ENCODE measurements at places on chromosomes 11 and 22. TPM values are rescaled to one million over a fixed set of nuclear protein-coding genes. Genes with fewer than 3 reads are reported as not detected.

Gene TRIM51
- total RNA-seq: not detected

GRCh38 chr11:119134389-119134978 lies 13.1 kb downstream of the HINFP start:
- H3K4me1 ChIP-seq: no peaks in the 10 kb centered on the region
- peaks cover 1% of the 10 kb centered on the region for H3K36me3 ChIP-seq
- no peaks in the 10 kb centered on the region for H3K27me3 ChIP-seq

Gene SCGB1A1
- total RNA-seq: not detected

DNA sequence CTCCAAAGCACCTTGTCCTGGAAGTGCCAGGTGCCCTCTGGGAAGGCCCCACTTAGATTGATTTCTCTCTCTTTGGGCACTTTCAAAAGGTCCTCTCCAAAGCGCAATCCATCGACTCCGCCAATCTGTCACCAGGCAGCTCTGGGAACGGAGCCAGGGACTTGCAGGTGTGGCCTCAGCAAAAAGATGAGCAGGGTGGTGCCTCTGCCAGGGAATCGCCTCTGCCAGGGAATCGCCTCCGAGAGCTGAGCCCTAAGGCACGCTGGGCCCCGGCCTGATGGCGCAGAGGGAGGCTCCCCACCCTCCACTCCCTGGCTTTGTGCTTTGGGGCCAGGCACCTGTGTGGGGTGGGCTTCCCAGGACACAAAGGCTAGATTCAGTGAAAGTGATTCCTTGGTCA lies 1391.3 kb downstream of the TBC1D22A start:
- no peak overlapping the region for H3K4me3 ChIP-seq
- peaks cover 12% of the 10 kb centered on the region for H3K4me1 ChIP-seq
- DNase-seq: no peak
- no peaks in the 10 kb centered on the region for H3K36me3 ChIP-seq

GRCh38 chr11:127182586-127183203 lies 182.1 kb upstream of the KIRREL3 start:
- no peak for DNase-seq
- no peak overlapping the region for H3K4me3 ChIP-seq
- H3K4me1 ChIP-seq: no peaks in the 10 kb centered on the region

DNA sequence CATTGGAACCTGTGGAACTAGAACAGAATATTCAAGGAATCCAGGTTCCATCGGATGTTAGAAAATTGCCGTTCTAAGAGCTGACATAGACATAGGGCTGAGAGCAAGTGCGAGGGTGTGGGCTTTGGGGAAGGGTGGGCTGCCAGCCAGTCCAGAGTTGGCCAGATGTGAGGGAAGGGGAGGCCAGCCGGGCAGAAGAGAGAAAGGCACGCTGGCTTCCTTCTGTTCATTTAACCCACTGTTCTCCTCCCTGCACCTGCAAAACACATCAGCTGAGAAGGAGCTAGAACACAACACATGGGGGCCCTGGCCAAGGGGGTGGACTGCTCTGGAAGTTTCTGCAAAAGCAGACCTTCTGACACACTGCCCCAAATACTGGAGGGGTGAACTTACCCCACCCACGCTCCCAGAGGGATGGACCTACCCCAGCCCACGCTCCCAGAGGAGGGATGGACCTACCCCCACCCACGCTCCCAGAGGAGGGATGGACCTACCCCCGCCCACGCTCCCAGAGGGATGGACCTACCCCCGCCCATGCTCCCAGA lies 98.0 kb downstream of the SHANK2 start:
- DNase-seq: no peak
- H3K27ac ChIP-seq: no peak overlapping the region
- no peaks in the 10 kb centered on the region for H3K36me3 ChIP-seq
- no peak overlapping the region for H3K4me3 ChIP-seq
- peaks cover 8% of the 10 kb centered on the region for H3K27me3 ChIP-seq
- no peaks in the 10 kb centered on the region for H3K4me1 ChIP-seq

DNA sequence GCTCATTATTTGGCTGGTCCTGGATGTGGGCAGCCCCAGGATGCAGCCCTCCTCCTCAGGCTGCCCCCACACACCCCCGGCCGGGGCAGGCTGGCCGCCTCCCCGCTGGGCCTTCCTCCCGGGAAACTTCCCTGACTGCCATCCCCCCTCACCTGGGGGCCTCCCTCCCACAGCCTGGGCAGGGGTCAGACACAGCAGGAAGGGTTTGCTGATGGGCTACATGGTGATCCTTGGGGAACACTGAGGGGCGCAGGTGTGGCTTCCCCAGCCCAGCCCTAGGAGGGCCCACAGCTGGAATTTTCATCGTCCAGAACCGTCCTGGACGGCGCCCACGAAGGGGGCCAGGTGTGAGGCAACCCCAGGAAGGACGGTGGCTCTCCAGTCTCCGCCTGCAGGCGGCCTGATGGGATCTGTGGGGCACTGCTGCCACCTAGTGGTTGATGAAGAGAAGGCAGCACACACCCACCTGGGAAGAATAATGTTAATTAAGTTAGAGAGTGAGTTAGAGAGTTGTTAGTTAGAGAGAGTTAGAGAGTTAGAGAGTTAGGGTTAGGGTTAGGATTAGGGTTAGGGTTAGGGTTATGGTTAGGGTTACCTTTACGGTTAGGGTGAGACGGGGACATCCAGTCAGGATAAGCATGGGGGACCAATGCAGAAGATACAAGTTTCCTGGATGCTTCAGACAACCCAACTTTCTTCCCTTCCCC lies 75.9 kb upstream of the PRR5 start:
- H3K27ac ChIP-seq: no peak overlapping the region
- H3K36me3 ChIP-seq: no peaks in the 10 kb centered on the region
- H3K4me1 ChIP-seq: peaks cover 3% of the 10 kb centered on the region
- H3K4me3 ChIP-seq: no peak overlapping the region
